ENCODE measurements at places on chromosomes 3 and 15.

DNA sequence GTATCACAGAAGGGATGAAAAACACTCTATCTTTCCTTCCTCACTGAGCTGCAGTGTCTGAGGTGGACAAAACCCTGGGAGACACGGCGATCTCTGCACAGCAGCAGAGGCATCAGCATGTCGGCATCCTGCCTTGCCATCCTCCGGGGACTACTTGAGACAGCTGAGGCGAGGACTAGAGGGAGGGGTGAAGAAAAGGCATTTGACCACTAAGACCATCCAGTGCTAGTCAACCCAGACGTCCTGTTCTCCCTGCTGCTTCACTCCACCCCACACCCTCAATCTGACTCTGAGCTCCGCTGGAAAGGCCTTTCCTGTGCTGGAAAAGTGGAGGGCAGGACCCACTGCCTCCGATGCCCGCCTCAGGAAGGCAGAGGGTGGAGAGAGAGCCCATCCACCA lies 67.3 kb downstream of the VGLL4 start:
- peak; percentile 27 for DNase-seq

GRCh38 chr15:25186906-25187645 lies 232.3 kb downstream of the SNRPN start:
- DNase-seq = no peak

- DNase-seq = peak; percentile 57
Observed at GRCh38 chr15:63718590-63719035, 115.1 kb downstream of the HERC1 start.

DNA sequence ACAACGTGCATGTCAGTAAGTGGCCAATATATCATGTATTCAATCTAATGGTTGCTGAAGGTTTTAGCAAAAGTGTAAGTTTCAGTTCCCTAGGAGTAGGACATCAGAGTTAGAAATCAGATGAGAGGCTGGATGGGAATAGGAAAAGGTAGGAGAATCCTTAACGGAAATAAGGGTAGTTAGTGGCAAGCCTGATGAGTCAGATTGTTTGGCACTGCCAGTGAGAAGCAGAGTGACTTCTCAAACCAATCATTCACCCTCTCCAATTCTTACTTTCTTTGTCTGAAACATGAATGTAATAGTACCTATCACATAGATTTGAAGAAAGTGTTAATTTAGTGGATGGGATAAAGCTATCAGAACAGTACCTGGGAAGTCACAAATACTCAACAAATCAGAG lies 894.0 kb downstream of the NTRK3 start:
- DNase-seq = no peak
